Mesothelial cell of epicardium (in vitro differentiated cells): ENCODE measurements at places on chromosomes 6 and 20.

- DNase-seq = no peak
Measured at GRCh38 chr20:62232770-62233645, 5.3 kb upstream of the OSBPL2 start.

GRCh38 chr6:139970591-139970991, 596.1 kb upstream of the CITED2 start:
- no peak for DNase-seq

DNA sequence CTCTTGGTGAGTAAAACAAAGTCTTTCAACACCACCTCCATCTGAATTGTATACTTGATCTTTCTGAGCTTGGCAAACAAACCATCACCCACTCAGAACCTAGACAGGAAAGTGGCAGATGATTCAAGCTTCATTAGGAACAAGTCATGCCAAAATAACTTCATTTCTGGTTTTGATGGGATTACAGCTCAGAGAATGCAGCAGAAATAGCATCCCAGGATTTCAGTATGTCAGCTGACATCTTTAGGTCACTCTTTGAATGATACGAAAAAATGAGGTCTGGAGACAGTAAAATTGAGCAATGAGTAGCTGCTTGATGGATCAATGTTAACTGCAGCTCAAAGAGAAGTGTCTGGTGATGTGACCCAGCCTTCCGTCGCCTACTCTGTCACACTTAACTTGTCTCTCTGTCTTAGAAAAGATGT, 92.4 kb downstream of the GJA10 start:
- DNase-seq = no peak

- DNase-seq = no peak
Measured at GRCh38 chr6:142195862-142196541, 48.9 kb downstream of the VTA1 start.

GRCh38 chr6:39653612-39654011, 71.6 kb downstream of the KIF6 start:
- no peak for DNase-seq

- DNase-seq = no peak
Measured at GRCh38 chr20:43541214-43541613, 17.6 kb upstream of the SGK2 start.

- DNase-seq = no peak
Measured at GRCh38 chr6:33748841-33749240, 2.1 kb upstream of the IP6K3 start.

DNA sequence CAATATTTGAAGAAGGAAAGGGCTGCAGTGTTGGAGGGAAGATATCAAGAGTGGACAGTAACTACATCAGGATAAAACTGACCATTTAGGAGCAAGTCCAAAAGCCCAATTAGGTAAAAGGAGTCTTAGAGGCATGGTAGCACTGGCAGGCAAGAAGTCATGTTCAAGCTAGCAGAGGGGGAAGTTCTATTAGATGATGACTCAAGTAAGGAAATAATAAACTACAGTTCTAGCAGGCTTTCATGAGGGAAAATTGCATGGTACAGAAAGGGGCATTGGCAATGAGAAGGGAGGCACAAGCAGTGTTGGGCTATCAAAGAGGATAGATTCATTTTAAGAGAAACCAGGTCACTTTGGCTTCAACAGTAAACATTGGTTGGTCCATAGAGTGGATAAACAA, 156.1 kb upstream of the PTPRK start:
- no peak for DNase-seq

DNA sequence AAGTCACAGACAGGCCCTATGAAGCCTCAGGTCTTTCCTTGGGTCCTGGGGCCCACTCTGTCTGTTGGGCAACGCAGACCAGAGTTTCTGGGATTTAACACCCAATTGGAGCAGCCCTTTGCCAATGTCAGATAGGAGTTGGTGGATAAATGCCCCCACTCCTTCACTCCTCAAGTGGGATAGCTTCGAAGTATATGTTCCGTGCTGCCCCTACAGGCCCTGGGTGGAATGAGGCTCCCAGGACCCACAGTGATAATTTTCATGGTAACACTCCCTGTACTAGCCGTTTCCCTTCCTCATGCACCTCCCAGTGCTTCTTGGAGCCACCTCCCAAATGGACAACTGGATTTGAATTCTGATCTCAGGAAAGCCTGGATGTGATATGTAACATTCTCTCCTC, 145.4 kb downstream of the FOXA2 start:
- no peak for DNase-seq

DNA sequence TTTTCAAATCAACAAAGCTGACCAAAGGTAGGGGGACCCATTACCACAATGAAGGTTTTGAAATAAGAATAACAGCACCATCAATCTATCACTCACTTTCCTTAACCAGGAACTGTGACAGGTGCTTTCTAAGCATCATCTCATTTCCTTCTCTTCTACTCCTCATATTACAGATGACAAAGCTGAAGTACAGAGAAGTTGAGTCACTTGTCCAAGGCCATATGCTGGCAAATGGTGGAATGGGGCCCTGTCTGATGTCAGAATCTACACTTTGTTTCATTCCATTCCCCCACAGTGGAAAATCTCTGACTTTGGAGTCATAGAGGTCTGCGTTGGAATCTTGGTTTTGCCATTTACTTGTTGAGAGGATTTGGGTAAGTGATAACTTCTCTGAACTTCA, 222.5 kb upstream of the LRFN2 start:
- no peak for DNase-seq

DNA sequence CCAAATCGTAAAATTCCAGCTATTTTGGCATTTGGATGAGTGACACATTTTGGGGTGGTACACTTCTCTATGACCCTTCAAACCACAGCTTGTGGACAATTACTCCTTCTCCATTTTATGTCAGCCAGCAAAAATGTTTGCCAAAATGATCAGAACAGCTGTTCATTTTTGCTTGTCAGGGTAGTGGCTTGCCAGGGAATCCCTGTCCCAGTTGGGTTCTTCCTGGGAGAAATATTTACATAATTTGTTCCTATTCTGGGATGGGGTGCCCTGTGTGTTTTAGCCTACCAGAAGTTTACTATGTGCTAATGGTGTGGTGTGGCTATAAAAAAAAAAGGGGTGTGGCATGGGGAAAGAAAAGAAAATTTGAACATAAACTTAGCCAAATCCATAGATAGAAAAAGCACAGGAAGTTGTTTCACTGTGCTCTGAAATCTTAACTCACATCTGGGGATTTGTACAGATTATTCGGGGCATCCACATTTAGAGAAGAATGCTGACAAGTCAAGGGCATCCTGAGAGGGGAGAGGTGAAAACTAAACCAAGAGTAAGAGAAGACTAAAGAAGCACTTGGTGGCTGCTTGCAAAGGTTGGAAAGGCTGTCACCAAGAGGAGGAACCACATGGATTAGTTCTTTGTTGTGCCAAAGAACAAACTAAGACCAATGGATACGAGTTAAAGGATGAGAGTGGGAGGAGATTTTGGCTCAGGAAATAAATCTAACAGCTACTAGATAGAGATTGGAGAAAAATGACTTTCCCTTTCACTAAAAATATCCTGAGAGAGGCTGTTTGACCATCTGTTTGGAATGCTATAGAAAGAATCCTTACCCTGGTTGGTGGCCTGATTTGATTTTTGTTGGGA, 55.2 kb upstream of the RBM24 start:
- DNase-seq = no peak

DNA sequence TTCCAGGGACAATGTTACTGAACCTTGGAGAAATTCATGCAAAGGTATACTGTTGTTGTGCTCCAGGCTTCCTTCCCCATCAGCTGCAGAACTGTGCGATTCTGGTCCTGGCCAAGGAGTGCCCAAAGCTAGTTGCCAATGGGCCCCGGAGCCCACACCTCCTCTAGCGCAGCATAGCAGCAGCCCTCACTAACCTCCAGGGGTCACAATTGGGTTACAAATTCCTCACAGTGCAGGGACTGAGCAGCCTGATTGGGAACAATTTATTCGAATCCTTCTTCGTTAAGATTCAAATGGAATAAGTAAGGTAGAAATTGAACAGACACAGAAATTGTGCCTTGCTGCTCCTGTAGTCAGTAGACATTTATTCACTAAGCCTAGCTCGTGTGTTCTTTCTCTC, 284.9 kb downstream of the PRKN start:
- DNase-seq = no peak
